ENCODE measurements at places on chromosomes 13 and 19.

DNA sequence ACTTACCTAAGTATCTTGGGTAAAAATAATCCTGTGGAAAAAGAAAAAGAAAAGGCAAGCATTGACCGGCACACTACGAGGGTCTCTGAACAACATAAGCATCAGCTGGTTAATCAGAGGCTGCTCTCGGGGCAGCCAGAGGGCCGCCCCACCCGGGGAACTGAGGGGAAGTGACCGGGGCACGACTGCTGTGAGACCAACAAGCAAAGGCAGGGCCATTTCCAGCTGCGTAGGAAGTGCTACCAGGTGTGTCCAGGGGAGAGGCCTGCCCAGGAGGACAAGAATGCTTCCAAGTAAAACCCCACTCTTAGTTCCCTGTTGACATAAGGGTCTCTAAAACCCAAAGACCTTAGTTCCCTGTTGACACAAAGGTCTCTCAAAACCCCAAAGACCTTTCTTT lies 15.9 kb downstream of the GAS6 start:
- no peak for DNase-seq

- DNase-seq = no peak
These were observed 166.2 kb downstream of the ZIC5 start for GRCh38 chr13:99805361-99805760.

- no peak for DNase-seq
These were observed 640 bp upstream of the MIDN start for GRCh38 chr19:1247748-1248138.

DNA sequence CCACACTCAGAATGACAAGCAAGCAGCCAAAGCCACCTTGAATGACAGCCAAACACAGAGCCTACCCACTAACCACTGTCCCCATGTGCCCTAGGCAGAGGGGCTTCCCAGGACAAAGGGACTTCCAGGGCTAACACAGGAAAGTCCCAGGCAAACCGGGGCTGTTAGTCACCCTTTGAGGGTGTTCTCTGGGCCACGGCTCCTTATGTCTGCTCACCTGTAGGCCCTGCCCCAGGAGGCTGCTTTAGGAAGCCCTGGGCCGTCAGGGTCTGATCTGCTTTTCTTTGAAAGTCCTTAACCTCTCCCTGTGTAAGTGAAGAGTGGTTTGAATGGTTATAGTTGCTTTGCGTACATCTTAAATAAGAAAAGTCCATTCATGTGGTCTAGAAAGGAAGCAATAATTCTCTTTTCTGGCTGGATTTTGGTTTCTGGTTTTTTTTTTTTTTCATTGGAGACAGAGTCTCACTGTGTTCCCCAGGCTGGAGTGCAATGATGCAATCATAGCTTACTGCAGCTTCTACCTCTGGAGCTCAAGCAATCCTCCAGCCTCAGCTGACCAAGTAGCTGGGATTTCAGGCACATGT lies 161.4 kb downstream of the EFNB2 start:
- no peak for DNase-seq

DNA sequence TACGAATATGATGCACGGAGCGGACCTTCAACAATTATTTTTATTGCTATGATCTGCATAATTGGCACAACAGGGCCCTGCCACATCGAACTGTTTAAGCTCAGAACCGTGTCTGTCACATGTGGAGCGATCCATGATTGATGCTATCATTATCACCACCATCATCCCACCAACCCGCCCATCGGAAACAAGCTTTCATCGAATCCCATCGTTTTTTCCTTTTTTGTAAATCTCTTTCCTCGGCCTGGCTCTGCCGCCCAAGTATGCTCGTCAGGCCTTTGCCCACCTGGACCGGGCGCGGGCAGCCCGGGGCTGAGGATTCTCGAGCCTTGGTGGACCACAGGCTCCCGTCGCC lies 533 bp upstream of the DCAF15 start:
- DNase-seq = no peak

- no peak for DNase-seq
These were observed 13.5 kb downstream of the NOTCH3 start for GRCh38 chr19:15187026-15188007.

DNA sequence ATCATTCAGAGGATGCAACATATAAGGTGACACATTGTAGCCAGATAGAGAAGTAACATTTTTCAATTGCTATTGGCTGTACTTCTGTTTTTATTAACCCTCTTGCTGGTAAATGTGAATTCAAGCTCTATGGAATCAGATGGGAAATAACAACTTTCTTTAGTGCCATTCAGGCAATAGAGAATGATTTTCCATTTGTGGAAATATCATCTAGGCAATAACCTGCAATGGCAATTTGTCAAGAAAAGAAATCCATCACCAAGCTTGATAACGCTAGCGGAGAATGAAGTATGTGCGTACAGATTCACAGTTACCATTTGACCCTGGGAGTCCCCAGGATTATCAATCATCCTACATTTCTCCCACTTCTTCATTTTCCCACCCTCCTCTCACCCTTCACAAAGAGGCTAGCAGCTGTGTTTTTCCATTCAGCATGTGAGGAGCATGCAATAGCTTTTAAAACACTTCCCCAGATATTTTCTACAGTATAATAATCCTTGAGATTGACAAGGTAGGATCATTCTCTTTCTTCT lies 569.7 kb upstream of the KLF12 start:
- no peak for DNase-seq

GRCh38 chr19:2434721-2435265 lies 7.4 kb upstream of the TIMM13 start:
- DNase-seq = no peak

DNA sequence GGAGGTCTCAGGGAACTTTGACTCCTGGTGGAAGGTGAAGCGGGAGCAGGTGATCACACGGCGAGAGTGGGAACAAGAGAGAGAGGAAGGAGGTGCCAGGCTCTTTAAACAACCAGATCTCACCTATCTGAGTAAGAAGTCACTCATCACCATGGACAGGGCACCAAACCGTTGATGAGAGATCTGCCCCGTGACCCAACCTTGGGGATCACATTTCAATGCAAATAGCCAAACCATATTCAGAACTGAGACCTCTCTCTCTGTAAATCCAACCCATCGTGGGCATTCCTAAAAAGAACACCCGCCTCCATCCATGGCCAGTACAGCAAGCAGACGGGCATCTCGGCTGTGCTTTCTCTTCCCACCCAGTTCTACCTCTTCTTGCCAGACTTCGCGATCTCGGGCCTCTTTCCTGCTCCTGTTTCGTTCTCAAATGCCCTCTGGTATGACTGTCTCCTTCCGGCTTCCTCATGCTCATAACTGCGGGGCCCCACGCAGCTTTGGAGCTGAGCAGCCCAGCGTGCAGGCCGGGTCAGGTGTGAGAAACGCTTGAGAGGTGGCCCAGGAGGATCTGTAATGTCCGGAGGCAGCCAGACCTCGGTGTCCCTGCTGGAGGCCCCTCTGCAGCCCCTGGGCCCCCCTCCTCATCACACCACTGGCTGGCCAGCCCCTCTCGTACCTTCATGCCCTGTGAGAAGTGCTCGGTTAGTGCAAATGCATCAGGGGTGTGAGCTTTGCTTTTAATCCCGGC lies 97.0 kb upstream of the GPR183 start:
- DNase-seq = no peak

DNA sequence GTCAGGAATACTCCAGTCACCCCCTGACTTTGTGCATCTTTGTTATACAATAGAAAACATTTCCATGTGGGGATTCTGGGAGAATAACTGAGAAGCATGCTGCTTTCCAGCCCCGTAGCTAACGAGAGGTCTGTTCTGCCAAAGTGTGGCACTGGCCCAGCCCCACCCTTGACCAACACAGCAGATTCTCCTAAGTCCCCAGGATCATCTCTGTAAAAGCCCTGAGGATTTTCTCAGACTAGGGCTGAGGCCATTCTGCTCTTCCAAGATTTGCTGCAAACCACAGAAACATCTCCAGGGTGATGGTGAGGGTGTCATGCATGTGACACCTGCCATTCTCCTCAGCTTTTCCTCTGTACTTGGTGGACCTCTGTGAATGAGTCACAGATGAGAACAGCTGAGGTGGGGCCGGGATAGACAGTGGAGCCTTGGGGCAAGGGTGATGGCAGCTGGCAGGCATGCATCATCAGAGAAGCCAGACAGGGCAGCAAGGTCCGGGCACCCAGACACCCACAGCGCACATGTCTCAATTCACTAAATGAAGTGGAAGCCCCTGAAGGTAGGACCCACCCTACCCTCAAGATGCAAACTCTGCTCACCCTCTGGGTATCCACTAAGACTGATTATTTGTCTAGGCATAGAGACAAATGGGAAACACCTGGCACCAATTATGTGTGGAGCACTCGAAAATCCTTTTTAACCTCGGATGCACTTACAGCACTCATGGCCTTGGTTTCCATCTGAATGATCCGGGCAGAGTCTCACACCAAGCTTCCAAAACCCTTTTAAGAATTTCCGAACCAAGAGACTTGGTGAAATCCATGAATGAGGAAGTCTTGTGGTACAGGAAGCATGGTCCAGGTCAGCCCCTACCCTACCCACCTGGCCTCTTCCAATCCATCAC lies 20.1 kb upstream of the DOCK9 start:
- no peak for DNase-seq

- no peak for DNase-seq
These were observed 20.7 kb upstream of the TPT1 start for GRCh38 chr13:45361596-45362206.

DNA sequence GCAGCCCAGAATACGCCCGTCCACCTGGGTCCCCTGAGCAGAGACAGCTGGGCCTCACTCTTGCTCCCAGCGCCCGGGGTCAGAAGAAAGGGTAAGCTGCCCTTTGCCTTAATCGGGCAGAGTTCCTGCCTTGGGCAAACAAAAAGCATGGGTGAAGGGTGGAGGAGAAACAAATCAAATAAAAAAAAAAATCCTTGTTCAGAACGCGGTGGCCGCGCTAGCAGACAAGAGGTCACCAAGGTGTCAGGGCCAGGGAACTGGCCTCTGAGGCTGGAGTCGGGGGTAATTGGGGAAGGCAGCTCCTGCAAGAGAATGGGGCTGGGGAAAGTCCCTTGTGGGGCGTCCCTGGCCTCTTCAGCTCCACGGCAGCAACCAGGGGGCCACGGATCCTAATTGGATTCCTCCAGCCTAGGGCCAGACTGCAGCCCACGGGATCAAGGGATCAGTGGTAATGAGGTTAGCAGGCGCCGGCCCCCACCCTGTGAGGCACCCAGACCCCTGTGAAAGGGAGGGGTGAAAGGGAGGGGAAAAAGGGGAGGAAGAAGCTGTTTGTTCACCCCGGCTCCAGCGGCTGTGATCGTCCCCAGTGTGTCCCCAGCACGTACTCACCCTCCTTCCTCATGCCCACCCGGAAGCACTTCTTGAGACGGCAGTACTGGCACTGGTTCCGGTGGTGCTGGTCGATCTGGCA lies 5.5 kb downstream of the NR2F6 start:
- no peak for DNase-seq

DNA sequence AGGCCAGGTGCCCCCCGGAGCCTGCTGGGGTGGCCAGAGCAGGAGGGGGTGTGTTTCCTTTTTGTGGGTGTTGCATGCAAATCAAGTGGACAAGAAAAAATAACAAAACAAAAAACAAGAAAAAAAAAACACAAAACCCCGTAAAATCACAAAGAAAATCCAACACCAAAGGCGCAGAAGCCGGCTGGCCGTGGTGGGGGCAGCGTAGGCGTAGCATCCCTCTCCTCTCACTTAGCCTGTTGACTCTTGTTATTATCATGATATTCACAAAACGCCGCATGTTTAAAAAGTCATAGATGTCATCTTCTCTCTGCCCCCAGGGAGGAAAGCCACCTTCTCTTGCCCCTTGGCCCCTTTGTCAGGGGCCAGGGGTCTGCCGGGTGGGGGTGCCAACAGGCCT lies 978 bp upstream of the TGFBR3L start:
- DNase-seq = no peak

- no peak for DNase-seq
These were observed 37.5 kb upstream of the PNMA8B start for GRCh38 chr19:46533078-46533620.

- DNase-seq = peak; percentile 57
These were observed 47.4 kb upstream of the TMTC4 start for GRCh38 chr13:100721885-100722512.

DNA sequence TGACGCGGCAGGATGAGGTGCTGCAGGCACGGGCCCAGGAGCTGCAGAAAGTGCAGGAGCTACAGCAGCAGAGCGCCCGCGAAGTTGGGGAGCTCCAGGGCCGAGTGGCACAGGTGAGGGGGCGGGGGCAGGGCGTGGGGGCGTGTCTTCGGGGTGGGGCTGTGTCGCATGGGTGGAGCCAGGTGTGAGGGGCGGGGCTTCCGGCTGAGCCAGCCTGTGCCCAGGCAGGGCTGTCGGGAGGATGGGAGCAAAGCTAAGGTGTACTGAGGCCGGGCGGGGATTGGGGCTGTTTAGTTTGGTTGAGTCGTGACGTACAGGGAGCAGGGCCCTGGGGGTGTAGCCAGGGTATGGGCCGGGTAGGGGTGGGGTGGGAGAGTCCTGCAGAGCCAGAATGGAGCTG lies 62.3 kb downstream of the KCNC3 start:
- DNase-seq = no peak

DNA sequence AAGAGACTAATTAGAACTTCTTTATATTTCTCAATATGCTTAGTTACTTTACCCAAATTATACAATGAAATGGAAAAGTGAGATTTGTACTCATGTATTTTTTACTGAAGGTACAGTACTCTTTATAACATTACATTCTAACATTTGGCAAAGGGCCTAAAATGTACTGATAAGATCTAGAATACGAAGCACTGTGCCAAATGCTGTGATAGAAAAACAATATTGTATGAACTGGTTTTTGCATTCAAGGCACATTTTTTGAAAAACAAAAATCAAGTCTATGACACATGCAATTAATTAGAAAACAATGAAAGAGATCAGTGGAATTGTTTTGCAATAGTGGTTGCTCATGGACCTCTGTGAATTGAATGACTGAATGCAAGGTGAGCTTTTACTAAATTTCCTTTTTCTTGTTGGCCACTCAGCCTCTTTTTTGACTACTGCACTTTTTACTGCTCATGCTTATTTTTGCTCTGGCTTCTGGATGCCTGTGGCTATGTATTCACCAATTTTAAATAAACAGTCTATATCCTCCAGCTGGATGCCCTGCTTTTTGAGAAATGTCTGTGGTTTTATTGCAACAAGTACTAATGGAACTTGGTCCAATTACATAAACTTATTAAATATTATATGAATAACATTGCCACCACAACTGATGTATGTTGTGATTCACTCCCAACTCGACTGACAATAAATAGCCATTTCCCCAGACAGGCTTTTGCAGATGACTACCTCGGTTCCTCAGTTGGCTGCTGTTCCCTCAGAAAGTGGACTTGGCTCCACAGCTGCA lies 41.4 kb upstream of the OBI1 start:
- no peak for DNase-seq

DNA sequence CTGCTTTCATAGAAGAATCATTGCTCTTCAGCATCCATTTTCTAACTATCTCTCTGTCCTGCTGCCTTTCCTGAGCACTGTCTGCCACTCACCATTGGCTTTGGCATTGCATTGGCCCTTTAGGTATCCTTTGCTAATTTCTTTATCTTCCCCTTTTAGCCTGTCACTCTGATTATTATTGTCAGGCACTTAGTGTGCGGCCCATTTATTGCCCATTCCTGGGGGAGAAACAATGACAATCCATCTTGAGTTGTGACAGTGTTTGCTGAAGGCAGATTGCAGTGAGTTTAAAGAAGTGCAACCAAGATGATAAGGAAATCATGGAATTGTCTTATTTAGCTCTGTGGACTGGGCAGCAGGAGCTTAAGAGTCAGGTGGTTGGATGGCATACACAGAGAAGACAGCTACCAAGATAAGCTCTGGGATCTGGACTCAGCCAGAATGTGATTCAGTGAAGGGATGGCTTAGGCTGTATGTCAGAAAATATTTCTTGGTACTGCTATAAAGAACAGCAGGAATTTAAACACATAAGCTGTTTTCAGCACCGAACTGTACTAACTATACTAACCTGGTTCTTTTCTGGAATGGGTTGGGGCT lies 25.3 kb downstream of the B3GLCT start:
- no peak for DNase-seq

- no peak for DNase-seq
These were observed at the start of gene GPR18 for GRCh38 chr13:99258210-99258860. TSS of gene GPR18 (minus strand) at chr13:99258379. CDS start at chr13:99255872, 2,507 bp downstream.
